ENCODE measurements at places on chromosomes 1 and 21.

- no peak for DNase-seq
Observed at GRCh38 chr1:36965275-36966159, 68.8 kb downstream of the GRIK3 start.

- no peak for DNase-seq
Observed at GRCh38 chr1:111879081-111879480, 110.4 kb downstream of the KCND3 start.

GRCh38 chr1:18010408-18010807 is 97.2 kb upstream of the IGSF21 start:
- no peak for DNase-seq

DNA sequence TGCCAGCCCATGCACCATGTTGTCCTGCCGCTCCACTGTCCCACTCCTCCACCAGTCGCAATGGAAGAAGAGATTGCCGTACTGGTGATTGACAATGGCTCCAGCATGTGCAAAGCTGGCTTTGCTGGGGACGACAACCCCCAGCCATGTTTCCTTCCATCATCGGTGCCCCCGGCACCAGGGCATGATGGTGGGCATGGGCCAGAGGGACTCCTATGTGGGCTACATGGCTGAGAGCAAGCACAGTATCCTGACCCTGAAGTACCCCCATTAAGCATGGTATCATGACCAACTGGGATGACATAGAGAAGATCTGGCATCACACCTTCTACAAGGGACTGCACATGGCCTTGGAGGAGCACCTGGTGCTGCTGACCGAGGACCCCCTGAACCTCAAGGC is 1.9 kb upstream of the AMY2B start:
- DNase-seq = no peak

- DNase-seq = peak; percentile 50
Observed at GRCh38 chr1:111615870-111616715, 3.5 kb upstream of the RAP1A start.

- no peak for DNase-seq
Observed at GRCh38 chr1:233412812-233413211, 85.3 kb downstream of the MAP3K21 start.

- DNase-seq = no peak
Observed at GRCh38 chr1:187396226-187396625, 567.5 kb downstream of the PLA2G4A start.

- DNase-seq = no peak
Observed at GRCh38 chr1:68205794-68206358, 26.4 kb downstream of the WLS start.

DNA sequence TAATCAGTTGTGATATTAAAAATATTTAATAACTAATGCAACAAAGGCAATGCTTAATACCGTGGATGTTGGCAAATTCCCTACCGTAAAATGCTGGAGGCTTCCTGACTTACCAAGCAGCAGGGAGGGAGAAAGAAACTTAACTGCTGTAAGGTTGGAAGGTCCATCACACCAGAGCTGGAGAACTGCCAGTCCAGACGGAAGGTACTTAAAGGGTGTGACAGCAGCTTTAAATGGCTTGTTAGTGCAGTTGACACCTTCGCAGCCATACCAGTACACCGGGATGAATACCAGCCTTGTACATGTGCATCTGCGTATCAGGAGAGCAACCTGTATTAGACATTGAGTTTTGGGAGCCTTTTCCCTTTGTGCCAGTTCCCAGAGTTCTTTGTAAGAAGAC is 269.5 kb upstream of the NCAM2 start:
- DNase-seq = no peak

DNA sequence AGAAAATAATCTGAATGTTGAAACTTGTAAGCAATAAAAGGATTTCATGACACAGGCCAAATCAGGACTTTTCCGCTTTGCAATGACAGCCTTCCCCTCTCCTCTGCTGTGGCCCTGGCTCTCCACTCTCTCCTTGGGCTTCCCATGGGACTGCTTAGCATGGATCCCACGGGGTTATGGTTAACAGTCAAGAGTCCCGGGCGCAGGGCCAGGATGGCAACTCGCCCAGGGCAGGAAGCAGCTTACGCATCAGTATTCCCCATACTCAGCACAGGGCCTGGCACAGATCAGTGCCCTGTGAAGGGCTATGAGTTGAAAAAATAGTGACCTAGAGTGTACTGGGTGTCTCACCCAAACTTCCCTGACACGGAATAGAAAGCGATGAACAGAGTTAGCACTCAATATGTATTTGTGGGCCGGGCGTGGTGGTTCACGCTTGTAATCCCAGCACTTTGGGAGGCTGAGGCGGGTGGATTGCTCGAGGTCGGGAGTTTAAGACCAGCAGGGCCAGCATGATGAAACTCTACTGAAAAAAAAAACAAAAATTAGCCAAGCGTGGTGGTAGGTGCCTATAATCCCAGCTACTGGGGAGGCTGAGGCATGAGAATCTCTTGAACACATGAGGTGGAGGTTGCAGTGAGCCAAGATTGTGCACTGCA is 29.1 kb upstream of the GRHL3 start:
- DNase-seq = no peak

GRCh38 chr1:244294599-244295224 is 157.0 kb downstream of the ADSS2 start:
- no peak for DNase-seq

GRCh38 chr1:206568256-206568655 is 44.0 kb downstream of the EIF2D start:
- peak; percentile 49 for DNase-seq

DNA sequence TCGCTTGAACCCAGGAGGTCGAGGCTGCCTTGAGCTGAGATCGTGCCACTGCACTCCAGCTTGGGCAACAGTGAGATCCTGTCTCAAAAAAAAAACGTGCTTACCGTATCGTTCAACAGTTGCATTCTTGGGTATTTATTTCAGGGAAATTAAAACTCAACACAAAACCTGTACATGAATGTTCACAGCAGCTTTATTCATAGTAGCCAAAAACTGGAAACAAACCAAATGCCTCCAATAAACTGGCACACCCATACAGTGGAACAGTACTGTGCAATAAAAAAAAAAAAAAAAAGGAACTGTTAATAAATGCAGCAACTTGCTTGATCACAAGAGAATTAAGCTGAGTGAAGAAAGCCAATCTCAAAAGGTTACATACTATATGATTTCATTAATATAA is 6.7 kb downstream of the KHDRBS1 start:
- DNase-seq = no peak

GRCh38 chr1:37667023-37667671 is 25.2 kb upstream of the CDCA8 start:
- DNase-seq = no peak

- no peak for DNase-seq
Observed at GRCh38 chr1:47906527-47907176, 90.5 kb downstream of the TRABD2B start.

GRCh38 chr1:210257698-210258529 is 25.3 kb downstream of the SERTAD4 start:
- no peak for DNase-seq

DNA sequence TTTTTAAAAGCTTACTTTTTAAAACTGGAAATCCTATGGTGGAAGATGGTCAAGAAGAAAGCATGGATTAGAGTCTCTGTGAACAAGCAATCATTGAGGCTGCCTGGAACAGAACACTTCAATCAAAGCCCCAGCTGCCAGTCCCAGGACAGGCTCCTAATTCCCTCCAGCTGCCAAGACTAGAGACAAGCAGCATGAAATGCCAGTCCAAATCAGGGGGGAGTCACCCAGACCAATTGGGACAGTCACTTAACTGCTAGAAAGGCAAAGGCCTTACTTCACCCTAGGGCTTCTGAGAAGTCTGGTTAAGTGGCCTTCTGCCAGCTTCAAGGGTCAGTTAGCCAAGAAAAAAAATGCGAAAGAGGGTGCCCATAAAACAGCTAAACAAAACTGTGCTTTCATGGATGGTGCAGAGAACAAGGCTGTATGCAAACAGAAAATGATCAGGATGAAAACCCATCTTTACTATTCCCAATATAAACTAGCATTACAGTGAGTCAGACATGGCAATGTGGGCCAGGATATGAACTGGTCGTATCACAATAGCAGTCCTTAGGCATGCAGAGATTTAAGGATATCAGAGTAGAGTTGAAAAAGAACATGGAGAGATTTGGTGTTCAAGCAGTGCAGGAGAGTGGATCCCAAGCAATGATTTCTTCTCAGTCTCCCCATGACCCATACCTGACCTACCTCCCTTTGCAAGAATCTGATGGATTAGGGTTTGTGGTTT is 31.0 kb upstream of the MAN1A2 start:
- no peak for DNase-seq

DNA sequence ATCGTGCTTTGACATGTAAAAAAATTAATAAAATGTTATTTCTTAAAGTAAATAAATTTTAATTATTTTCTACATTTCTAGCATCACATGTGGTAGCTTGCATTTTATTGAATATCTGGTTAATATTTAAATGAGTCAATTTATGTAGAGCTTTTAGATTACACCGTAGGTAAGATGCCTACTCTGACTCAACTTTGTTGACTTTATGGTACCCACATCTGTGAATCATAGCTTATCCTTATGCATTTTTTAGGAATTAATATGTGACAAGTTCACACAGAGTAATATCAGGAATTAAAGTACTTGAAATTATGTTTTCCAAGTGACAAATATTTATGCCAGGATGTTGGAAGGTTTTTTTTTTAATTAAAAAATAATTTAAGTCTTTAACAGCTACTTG is 120.7 kb downstream of the LEPR start:
- no peak for DNase-seq

GRCh38 chr1:188642704-188643103 is 1814.0 kb downstream of the PLA2G4A start:
- DNase-seq = no peak

DNA sequence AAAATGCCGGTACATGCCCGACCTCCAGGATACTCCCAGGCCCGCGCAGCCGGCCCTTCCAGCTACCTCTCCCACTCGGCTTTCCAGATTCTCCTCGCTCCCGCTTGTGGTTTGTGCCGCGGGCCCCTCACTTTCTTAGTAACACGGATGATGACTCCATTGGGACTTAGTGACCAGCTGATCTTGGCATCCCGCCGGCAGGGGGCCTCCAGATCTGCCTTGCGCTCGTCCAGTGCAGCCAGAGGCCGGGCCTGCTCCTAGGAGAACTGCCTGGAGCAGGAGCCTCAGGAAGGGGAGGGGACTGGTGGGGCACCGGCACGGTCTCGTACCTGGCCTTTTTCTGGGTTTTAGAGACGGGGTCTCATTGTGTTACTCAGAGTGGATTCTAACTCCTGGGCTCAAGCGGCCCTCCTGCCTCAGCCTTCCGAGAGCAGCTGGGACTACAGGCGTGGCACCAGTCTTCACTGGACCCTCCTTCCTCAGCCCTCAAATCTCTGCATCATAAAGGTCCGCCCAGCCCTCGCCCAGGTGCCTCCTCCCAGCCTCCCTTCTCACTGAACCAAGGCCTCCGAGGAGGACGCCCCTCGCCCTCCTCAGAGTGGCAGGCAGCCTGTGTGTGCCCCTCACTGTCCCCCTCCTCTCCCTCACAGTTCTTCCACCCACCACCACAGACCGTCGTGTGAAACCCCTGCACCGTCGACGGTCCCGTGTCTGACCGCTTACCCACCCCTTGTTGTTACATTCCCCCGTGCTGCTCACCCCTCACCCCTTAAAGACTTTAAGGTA is 78.6 kb downstream of the SLC25A24 start:
- DNase-seq = no peak

- no peak for DNase-seq
Observed at GRCh38 chr1:10730985-10731384, 65.5 kb downstream of the CASZ1 start.

GRCh38 chr1:86965827-86966182 is 51.4 kb downstream of the HS2ST1 start:
- no peak for DNase-seq

DNA sequence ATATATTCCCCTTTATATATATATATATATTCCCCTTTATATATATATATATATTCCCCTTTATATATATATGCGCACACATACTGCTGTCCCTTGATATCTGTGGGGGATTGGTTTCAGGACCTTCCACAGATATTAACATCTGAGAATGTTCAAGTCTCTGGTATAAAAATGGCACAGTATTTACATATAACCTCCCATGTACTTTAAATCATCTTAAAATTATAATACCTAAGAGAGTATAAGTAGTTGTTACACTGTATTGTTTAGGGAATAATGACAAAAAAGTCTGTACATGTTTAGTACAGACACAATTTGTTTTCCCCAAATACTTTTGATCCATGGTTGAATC is 45.8 kb downstream of the NR5A2 start:
- no peak for DNase-seq

- DNase-seq = no peak
Observed at GRCh38 chr1:47194311-47194710, 4.5 kb upstream of the PDZK1IP1 start.

- DNase-seq = no peak
Observed at GRCh38 chr1:180152588-180152987, 2.1 kb upstream of the QSOX1 start.

- no peak for DNase-seq
Observed at GRCh38 chr1:190138702-190139101, 339.0 kb downstream of the BRINP3 start.

- DNase-seq = no peak
Observed at GRCh38 chr21:33025489-33026442, at the start of gene OLIG2. TSS of gene OLIG2 (plus strand) at chr21:33025935. CDS start at chr21:33026863, 928 bp downstream.

- no peak for DNase-seq
Observed at GRCh38 chr1:36083635-36084496, at the start of gene TEKT2. TSS of gene TEKT2 (plus strand) at chr1:36084094. CDS start at chr1:36084922, 828 bp downstream.

GRCh38 chr1:155591770-155592169 is 18.2 kb upstream of the MSTO1 start:
- no peak for DNase-seq

GRCh38 chr1:216173376-216173995 is 249.8 kb downstream of the USH2A start:
- no peak for DNase-seq

DNA sequence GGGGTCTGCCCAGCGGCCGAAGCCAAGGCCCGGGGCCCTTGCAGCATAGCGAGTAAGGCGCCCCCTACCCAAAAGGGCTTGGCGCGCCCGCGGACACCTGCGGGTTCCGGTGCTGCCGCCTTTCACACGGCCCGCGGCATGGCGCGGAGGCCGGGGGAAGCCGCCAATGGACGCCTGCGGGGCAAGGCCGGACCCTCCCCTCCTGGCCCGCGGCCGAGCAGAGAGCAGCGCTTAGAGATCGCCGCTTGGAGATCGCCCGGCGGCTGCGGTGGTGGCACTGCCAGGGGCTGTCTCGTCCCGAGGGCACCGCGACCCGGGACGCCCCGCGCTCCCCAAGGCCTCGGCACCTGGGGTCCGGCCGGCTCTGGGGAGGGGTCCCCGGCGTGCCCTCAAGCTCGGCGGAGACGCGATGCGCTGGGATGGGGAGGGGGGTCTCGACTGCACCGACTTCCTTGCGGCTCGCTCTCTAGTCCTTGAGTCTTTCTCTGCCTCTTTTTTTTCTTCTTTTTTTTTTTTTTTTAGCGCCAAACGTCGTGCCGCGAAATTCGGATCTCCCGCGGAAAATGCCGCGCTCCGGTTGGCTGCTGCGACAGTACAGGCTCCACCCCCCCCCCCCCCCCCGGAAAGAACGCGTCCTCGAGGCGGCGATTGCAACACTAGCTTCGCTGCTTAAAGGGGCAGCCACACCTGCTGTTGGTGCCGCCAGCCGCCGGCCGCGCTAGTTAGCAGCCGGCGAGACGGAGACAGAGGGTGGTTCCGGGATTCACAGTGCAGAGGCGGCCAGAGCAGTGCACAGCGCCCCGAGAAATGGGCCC is at the start of gene E2F2:
TSS of gene E2F2 (minus strand) at position 487 of the 815 bp plus-strand sequence. CDS start at position 47, 440 bp downstream.
- DNase-seq = peak; percentile 83

- no peak for DNase-seq
Observed at GRCh38 chr1:225825607-225826007, 15.7 kb downstream of the EPHX1 start.

GRCh38 chr1:172134087-172134731 is 286.3 kb upstream of the C1orf105 start:
- DNase-seq = no peak

All from activated naive CD4-positive, alpha-beta T cell treated with Interleukin-2 at 50 U/mL for 16 hours (primary cell).